ENCODE measurements at places on chromosomes 12 and 14.

- no peak for DNase-seq
Measured at GRCh38 chr14:41743140-41743539, 136.5 kb downstream of the LRFN5 start.

GRCh38 chr14:93323600-93324174, 9.1 kb downstream of the BTBD7 start:
- no peak for DNase-seq

- DNase-seq = no peak
Measured at GRCh38 chr12:57008178-57008577, 1.8 kb upstream of the ZBTB39 start.

DNA sequence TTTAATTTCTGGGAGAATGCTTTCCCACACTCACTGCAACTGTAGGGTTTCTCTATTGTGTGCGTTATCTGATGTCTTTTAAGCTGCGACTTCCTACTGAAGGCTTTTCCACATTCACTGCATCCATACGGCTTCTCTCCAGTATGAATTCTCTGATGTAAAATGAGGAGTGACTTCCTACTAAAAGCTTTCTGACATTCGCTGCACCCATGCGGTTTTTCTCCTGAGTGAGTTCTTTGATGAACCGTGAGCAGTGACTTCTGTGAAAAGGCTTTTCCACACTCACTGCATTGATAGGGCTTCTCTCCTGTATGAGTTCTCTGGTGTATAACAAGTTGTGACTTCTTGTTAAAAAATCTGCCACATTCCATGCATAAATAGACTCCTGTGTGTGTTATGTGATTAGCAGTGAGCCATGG, 29.7 kb downstream of the ZNF605 start:
- no peak for DNase-seq

- peak; percentile 3 for DNase-seq
Measured at GRCh38 chr12:1093166-1093751, 102.2 kb downstream of the ERC1 start.

- DNase-seq = no peak
Measured at GRCh38 chr14:32300136-32300535, 29.0 kb upstream of the AKAP6 start.

- no peak for DNase-seq
Measured at GRCh38 chr12:118979763-118980406, 1.5 kb upstream of the SRRM4 start.

Measured in T follicular helper cell (primary cell).